ENCODE measurements at places on chromosomes 4 and X. TPM values are rescaled to one million over a fixed set of nuclear protein-coding genes. Genes with fewer than 3 reads are reported as not detected.

DNA sequence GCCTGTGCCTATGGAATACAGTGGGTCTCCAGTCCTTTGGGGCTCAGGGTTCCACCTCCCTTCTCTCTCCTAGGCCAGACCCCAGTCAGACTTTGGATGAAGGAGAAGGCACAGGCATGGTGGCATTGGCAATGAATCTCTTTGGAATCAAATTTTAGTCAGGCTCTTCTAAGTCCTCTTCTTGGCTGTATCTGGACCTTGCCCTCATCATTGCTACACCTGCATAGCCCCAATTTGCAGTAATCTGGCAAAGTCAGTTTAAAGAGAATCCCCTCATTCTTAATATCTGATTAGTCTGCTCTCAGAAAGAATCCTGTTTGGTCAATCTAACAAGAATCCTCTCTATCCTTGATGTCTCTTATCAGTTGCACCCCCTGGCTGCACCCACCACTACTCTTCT is 77.6 kb downstream of the SLC16A2 start:
- no peak for DNase-seq

DNA sequence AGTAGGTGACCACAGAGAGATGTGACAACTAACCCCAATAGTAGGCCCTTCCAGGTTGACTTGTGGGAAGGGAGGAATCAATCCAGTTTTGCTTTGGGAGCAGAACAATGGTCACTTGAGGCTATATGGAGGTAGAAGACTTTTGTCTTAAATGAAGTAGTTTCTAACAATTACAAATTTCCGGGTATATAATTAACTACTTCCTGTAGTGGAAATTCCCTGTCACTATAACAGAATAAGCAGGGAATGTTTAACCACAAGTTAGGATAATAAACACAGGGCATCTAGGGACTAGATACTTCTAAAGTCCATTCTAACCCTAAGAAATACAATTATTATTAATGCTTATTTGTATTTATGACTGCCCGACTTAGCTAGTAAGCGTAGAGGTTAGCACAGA is 99.0 kb upstream of the TRPC3 start:
- no peak for DNase-seq

DNA sequence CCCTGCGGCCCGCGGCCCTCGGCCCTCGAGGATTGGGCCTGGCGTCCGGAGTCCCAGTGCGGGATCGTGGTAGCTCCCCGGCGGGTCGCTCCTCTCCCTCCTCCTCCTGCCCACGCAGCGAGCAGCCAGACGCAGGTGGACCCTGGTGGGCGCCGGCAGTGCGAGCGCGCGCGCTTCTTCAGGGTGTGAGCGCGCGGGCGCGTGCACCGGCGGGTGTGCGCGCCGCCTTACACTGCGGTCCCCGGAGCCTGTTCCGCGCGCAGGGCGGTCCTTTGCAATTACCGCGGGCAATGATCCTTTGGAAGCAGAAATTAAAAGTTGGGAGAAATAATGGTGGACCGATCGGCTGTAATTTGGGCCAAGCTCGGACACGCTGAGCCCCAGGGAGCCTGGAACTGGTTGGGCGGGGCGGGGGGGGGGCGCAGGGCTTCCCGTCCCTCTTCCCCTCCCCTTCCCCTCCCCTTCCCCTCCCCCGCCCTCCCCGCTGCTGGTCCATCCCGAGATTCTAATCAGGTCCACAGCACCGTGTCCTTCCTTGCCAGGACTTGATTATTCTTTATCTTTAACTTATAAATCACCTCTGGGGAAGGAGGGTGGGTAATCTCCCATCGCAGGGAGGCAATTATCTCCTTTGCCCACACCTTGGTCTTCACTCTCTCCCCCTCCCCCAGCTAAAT is 1.6 kb upstream of the NKX1-1 start:
- no peak for DNase-seq

ABCG2 gene
- 0.76 TPM for polyA plus RNA-seq

CT45A10 gene
- polyA plus RNA-seq, result not detected

RHOXF2 gene
- not detected for polyA plus RNA-seq

NAP1L3 gene
- 0.08 TPM for polyA plus RNA-seq

Measured in foreskin keratinocyte (primary cell).